ENCODE measurements at places on chromosomes 6 and 20.

GRCh38 chr6:16006681-16007080 lies 122.2 kb upstream of the MYLIP start:
- DNase-seq, result no peak

- DNase-seq, result no peak
Measured at GRCh38 chr6:65569505-65569904, 137.5 kb downstream of the EYS start.

DNA sequence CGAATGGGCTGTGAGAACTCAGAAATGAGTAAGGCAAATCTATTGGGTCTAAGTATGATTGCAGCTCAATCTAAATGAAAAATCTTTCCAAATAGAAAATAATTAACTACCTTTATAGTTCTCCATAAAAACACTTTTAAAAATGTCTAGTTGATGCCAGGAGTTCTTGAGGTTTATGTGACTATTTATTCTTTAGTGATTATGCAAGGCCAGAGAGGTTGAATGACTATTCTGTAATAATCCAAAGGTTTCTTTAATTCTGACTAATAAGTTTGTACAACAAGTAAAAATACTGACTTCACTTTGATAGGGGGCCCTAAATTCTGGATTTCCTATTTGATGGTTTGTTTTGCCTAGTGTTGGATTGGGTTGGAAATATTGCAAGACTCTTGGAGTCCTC lies 461.2 kb downstream of the EPM2A start:
- DNase-seq, result no peak

DNA sequence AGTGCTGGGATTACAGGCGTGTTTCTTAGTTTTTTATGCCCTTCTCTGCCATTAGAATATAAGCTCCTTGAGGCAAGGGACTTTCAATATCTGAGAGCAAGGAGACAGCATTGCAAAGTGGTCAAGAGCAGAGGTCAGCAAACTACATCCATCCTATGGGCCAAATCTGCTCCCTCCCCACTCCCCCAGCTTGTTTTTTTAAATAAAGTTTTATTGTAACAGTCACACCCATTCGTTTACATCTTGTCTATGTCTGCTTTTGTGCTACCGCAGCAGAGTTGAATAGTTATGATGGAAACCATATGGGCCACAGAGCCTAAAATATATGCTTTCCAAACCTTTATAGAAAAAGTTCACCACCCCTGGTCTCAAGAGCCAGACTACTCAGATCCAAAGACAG lies 227.9 kb downstream of the EYA2 start:
- DNase-seq, result no peak

- DNase-seq, result no peak
Measured at GRCh38 chr20:44334306-44334705, 2.5 kb upstream of the R3HDML start.

GRCh38 chr20:36998652-36999051 lies 47.1 kb upstream of the SAMHD1 start:
- no peak for DNase-seq

GRCh38 chr6:103720393-103720792 lies 1139.3 kb downstream of the HACE1 start:
- no peak for DNase-seq

GRCh38 chr6:27812805-27813492 lies 99.2 kb downstream of the OR2B2 start:
- no peak for DNase-seq

DNA sequence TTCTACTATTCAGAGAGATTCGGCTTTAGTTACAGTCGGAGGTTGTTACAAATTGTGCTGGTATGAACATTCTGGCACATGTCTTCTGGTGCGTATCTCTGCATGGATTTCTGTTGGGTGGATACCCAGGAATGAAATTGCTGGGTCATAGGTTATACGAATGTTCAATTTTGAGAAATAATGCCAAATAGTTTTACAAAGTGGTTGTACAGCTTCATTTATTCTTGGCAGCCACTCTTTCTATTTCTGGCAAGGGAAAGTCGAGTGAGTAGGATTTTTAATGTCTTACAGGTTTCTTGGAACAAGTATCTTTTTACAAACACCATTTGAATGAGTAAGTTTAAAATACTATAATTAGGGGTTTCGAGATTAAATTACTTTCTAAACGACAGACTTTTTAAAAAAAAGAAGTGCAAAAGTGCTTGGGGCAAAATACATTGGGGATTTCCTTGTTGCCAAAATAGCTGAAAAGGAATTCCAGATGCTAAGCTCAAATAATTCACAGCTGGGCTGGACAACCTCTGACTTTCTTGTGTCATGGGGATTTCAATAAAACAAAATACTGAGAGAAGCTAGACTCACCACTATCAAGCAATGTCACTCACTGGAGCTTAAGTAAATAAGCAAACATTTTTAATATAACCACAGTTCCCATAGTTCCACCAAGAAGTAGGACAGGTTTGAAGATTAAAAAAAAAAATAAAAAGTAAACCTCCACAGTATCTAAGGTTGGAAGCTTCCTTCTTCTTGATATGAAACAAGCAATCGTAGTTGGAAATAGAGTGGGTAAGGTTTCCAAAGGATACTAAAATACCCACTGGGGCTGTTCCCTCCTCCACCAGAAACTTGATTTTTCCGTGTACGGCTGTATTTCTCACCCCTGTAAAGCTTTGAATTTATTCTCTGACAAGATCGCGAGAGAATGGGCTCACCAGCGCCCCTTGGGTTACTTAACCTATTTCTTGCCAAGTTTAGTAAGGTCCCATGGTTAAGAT lies 21.6 kb upstream of the GFOD1 start:
- DNase-seq, result peak; percentile 12

DNA sequence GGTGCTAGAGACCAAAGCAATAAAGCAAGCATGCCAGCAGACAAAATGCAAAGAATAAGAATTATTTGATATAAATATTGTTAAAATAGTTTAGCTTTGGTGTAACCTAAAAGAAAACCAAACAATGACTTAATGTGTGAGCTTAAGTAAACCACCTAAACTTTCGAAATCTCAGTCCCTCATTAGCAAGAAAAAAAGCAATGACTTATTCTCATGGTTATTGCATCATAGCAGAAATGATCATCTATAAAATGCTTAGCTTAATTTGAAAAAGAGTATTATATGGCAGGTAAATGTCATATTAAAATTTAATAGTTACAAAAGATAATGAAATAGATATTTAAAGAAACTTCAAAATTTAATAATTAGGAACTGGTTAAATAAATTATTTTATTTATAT lies 1395.7 kb upstream of the EYS start:
- no peak for DNase-seq

GRCh38 chr6:124770784-124771183 lies 191.5 kb upstream of the RNF217 start:
- DNase-seq, result no peak

DNA sequence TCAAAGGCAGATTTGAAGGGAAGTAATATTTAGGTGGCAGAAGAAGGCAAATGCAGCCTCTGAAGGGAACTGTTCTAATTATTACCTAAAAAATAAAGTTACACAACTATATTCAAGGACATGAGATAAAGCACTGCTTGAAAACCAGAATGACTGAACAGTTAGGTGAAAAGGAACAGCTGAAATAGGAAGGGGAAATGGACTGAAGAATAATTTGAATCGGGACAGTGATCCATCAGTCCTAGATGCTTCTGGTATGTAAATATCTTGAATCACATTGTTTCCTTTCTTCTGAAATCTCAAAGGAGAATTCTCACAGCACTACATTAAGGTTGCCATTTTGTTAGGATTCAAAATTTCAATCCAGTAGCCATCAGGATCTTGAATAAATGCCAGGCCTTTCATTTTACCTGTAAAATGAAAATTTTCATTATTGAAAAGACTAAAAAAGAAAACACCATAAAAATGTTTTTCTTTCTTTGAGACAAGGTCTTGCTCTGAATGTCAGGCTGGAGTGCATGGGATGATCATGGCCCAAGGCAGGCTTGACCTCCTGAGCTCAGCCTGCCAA lies 25.9 kb downstream of the GLO1 start:
- DNase-seq, result no peak

DNA sequence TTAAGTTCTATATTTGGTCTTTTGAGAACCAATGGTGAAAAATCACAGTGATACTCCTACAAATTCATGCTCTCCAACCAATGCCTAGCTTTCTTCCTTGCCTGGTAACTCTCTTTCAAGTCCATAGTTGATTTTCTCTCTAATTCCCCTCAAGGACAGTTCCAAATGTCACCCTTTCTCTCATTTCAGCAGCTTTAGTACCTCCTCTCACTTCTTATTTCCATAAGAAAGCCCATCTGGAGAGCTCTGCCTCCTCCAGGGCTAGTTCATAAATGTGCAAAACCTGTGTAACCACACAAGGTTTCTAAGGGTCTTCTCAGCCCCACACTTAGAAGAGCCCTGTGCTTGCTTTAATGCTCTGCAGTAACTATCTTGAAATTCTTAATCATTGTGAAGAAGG lies 155.4 kb upstream of the PLCB4 start:
- no peak for DNase-seq

- no peak for DNase-seq
Measured at GRCh38 chr20:17721802-17722486, 22.2 kb downstream of the BANF2 start.

- DNase-seq, result peak; percentile 53
Measured at GRCh38 chr6:130366107-130367005, 539 bp downstream of the TMEM200A start.

DNA sequence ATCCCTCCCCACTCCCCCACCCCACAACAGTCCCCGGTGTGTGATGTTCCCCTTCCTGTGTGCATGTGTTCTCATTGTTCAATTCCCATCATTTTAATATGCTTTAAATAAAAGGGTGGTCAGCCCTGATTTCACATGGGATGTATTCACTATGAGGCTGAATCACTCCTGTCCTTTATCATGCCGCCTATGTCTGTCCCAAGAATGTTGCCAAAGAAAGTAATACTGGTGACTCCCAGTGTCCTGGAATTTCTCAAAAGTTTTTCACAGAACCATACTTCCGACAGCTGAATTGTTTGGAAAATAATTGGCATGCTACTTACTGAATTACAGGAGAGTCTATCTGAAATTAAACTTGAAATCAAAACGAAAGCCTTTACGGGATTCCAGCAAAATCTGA lies 217.7 kb downstream of the HAO1 start:
- DNase-seq, result peak; percentile 20

DNA sequence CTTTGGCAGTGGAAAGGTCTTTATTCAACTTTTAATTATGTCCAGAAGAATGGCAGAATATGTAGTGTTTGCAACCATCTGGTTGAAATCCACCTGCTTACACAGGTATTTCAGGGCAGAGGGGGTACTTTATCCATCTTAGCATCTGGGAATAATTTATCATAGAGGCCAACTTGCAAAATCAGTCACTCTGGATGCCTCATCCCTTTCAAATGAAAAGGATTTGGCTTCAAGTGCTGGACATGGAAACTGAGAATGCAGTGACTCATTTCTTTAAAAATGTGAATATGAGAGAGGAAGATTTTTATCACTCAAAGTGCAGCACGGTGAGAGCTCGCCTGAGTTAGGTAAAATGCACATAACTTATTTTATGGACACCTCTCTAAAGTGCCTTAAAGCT lies 758.3 kb downstream of the KIF16B start:
- peak; percentile 49 for DNase-seq

DNA sequence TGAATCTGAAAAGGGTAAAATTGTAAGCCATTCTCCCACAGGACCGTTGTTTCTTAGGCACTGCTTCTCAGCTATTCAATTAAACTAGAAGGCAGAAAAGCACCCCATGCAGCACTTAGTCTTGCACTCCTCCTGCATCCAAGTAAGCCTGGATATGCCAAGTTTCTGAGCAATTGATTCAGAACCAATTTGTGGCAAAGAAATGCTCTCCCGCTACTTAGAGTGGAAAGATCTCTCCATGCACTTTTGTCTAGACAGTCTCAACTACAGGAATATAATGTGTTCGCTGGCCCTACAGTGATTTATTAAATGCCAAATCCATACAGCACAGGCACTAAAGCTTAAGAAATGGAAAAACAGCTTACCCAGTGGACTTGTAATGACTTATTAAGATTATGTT lies 338.5 kb downstream of the HACE1 start:
- no peak for DNase-seq

- DNase-seq, result peak; percentile 93
Measured at GRCh38 chr6:27145731-27146455, 101.6 kb upstream of the PRSS16 start.

DNA sequence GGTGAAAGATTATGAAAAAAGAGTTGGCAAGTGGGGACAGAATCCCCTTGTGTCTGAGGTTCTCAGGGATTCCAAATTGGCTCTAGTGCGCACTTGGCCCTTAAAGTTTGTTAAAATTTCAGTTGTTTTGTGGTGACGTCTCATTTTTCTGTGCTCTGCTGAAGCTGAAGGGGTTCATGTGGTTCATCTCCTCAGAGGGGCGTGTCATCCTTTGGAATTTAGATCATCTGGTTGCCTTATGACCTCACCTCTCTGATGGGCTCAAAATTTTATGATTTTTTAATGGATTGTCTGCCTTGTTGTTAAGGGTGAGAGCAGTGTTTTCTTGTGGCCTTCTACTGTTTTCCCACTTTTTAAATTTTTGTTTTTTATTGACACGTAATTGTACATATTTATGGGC lies 20.3 kb downstream of the CYB5R4 start:
- peak; percentile 31 for DNase-seq

GRCh38 chr20:35619196-35620095 lies 3.8 kb downstream of the SPAG4 start:
- peak; percentile 84 for DNase-seq

DNA sequence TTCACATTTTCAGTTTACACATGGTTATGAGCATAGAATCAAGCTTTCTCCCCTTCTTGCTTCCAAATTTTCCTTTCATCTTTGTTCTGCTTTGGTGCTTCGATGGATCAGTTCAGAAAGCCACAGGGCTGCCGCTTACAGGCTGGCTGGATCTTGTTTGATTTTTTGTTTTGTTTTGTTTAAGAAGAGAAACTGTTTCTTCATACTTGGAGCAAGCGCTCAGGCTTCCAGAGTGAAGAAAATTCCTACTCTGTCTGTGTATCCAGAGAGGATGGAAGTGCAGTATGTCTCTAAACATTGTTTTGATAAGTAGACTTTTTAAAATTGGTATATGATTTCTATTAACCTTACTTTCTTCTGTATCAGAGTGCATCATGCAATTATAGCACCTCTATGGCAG lies 66.9 kb downstream of the ARID1B start:
- DNase-seq, result no peak

- DNase-seq, result peak; percentile 88
Measured at GRCh38 chr20:41232973-41233926, 84.3 kb downstream of the ZHX3 start.

DNA sequence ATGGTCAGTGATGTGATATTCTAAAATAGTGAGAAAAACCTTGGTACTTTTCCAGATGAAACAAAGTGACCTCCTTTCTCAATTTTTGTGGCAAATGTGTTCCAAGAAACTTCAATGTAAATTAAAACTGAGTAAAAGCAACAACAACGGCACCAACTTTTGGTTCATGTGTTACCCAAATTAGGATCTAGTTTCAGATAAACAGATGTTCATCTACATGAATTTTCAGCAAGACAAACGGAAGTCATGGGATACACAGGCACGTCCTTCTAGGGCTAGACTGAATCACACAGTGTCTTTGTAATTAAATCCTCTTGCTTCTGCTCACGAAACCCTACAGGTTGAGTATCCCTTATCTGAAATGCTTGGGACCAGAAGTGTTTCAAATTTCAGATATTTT lies 915.2 kb downstream of the TFAP2A start:
- no peak for DNase-seq

- DNase-seq, result peak; percentile 59
Measured at GRCh38 chr6:85015396-85015990, 251.1 kb upstream of the TBX18 start.

All from fibroblast of skin of back (primary cell).